T-cell (primary cell): ENCODE measurements at places on chromosomes 11 and 22. TPM values are rescaled to one million over a fixed set of nuclear protein-coding genes. Genes with fewer than 3 reads are reported as not detected.

DNA sequence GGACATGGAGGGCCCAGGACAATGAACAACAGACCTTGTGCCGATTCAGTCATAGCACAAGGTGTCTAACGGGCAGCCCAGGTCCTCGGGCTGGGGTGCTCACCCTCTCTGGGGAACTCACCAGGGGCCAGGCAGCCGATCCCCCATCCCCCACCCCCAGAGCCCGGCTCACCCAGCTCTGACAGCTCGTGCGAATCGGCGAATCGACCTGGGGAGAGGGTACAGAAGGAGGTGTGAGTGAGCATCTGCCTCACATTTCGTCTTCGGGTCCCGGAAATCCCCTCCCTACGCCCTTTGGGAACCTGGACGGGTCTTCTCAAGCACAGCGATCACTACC, 423 bp downstream of the PEX16 start:
- no peaks in the 10 kb centered on the region for H3K27me3 ChIP-seq
- peak overlapping the region; percentile 98 for H3K4me3 ChIP-seq
- peaks cover 17% of the 10 kb centered on the region for H3K36me3 ChIP-seq
- DNase-seq = no peak

- no peak for DNase-seq
- no peaks in the 10 kb centered on the region for H3K27me3 ChIP-seq
- no peak overlapping the region for H3K4me3 ChIP-seq
- H3K36me3 ChIP-seq = no peaks in the 10 kb centered on the region
- no peak overlapping the region for H3K27ac ChIP-seq
These were observed 608.2 kb downstream of the TBC1D22A start for GRCh38 chr22:47370448-47371262.

DNA sequence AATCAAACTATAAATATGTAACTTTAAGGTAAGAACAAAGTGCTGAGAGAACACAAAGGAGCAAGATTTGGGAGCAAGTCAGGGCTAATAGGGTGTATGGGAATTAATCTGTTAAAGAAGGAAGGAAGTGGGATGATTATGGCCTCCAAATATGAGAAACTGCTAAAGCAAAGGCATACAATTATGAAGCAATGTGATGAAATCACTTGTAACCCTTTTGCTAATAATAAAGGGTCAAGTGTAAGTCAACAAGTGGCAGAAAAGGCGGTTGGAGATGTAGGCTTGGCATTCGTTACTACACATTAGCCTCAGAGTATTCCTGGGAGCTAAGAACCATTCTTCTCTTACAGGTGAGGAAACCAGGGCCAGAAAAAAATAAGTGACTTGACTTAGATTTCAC, 1002.3 kb upstream of the TENM4 start:
- no peaks in the 10 kb centered on the region for H3K36me3 ChIP-seq
- H3K4me1 ChIP-seq = no peaks in the 10 kb centered on the region
- no peak for DNase-seq
- H3K27me3 ChIP-seq = no peaks in the 10 kb centered on the region

DNA sequence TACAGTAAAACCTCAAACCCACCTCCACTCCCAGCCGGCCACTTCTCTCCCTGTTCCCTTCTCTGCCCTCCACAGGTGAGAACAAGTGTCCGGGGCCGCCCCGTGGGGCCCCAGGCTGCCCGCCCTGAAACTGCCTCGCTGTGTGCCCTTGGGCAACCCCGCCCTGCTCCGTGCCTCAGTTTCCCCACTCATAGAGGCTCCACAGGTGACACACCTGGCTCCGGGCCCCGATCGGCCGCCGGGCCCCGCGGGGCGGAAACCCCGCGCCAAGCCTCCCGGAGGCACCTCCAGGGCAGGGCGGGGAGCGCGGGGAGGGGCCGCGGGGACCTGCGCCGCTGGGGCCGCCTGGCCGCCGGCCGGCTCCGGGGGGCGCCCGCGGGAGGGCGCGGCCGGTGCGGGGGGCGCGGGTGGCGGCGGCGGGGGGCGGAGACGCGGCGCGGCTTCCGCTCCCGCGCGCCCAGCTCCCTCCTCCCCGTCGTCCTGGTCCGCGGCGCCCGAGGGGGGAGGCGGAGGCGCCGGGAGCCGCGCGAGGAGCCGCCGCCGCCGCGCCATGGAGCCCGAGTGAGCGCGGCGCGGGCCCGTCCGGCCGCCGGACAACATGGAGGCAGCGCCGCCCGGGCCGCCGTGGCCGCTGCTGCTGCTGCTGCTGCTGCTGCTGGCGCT, at the start of gene LRP5:
LRP5 (plus strand) TSS at position 475 of the 663 bp plus-strand sequence; CDS start at position 599, 124 bp downstream.
- H3K36me3 ChIP-seq = no peaks in the 10 kb centered on the region
- H3K4me3 ChIP-seq = peak within 1 kb of the TSS; percentile 28
- no peak for DNase-seq
- no peak within 1 kb of the TSS for H3K27ac ChIP-seq
- no peaks in the 10 kb centered on the region for H3K27me3 ChIP-seq

DNA sequence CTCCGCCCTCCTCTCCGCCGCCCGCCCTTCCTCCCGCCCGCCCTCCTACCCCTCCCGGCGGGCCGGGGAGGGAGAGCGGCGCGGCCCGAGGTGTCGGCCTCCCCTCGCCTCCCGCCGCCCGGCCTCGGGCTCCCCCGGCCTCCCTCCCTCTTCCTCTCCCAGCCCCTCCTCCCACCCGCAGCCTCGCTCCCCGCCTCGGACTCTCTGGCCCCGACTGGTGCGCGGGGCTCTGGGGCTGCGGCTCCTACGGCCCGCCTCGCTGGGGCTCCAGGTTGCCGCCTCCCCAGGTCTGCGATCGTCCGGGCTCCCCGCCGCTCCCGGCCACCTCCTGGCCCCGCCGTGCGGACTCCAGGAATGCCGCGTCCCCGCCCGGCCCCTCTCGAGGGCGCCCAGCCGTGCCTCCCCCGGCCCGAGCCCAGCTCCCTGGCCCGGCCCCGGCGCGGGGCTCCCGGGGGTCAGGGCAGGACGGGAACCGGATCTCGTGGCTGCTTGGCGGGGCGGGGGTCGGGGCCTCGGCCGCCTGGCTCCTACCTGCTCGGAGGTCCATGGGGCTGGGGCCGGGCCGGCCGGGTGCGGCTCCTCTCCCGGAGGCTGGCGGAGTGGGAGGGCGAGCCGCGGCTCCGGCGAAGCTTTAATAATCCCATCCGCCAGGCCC, at the start of gene CLCF1:
CLCF1 (minus strand) TSS at position 606 of the 655 bp plus-strand sequence; CDS start at position 547, 59 bp downstream.
- no peak for DNase-seq
- H3K36me3 ChIP-seq = no peaks in the 10 kb centered on the region
- peak within 1 kb of the TSS; percentile 20 for H3K27ac ChIP-seq
- H3K27me3 ChIP-seq = peaks cover 38% of the 10 kb centered on the region
- peak within 1 kb of the TSS; percentile 45 for H3K4me3 ChIP-seq

DNA sequence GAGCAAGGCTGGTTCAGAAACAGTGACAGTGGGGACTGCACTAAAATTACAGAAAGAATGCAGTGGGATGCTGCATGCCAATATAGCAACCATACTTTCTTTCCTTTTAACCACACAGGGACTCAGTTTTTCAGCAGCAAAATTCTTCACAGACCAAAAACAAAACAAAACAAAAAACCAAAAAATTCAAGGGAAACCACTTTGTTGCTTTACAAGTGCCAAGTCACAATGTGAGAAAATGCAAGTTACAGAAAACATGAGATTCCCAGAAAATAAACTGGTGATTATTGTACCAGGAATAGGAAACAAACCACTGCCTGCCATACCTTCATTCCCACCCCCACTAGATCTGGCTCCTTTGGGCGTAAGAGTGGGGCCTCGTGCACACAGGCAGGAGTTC, 52.6 kb downstream of the TENM4 start:
- DNase-seq = no peak
- H3K27ac ChIP-seq = no peak overlapping the region
- no peak overlapping the region for H3K4me3 ChIP-seq
- no peaks in the 10 kb centered on the region for H3K4me1 ChIP-seq

The DRD2 gene
- total RNA-seq = not detected

The DNAJB13 gene
- not detected for total RNA-seq

The CREB3L1 gene
- total RNA-seq = 0.38 TPM

The VSIG10L2 gene
- not detected for total RNA-seq
